ENCODE measurements at places on chromosomes 6 and 20.

GRCh38 chr6:35093783-35094182 lies 47.4 kb downstream of the TCP11 start:
- H3K4me1 ChIP-seq: no peaks in the 10 kb centered on the region
- peaks cover 4% of the 10 kb centered on the region for H3K36me3 ChIP-seq
- no peak overlapping the region for H3K4me3 ChIP-seq
- no peak for DNase-seq

GRCh38 chr20:62336775-62337557 lies 30.1 kb downstream of the LAMA5 start:
- H3K36me3 ChIP-seq: no peaks in the 10 kb centered on the region
- H3K27ac ChIP-seq: no peak overlapping the region
- H3K4me3 ChIP-seq: no peak overlapping the region
- no peaks in the 10 kb centered on the region for H3K27me3 ChIP-seq
- no peak for DNase-seq

GRCh38 chr20:18191306-18191705 lies 53.6 kb downstream of the KAT14 start:
- no peak for DNase-seq
- H3K36me3 ChIP-seq: peaks cover 27% of the 10 kb centered on the region
- no peaks in the 10 kb centered on the region for H3K4me1 ChIP-seq
- H3K4me3 ChIP-seq: no peak overlapping the region
- no peaks in the 10 kb centered on the region for H3K27me3 ChIP-seq

- no peaks in the 10 kb centered on the region for H3K36me3 ChIP-seq
- H3K27me3 ChIP-seq: no peaks in the 10 kb centered on the region
- H3K27ac ChIP-seq: no peak overlapping the region
- DNase-seq: no peak
These were observed 44.0 kb downstream of the B4GALT5 start for GRCh38 chr20:49669601-49670189.

- H3K27me3 ChIP-seq: no peaks in the 10 kb centered on the region
- peak; percentile 81 for DNase-seq
- H3K36me3 ChIP-seq: peaks cover 3% of the 10 kb centered on the region
- peaks cover 17% of the 10 kb centered on the region for H3K4me1 ChIP-seq
These were observed at the start of gene PTPRK for GRCh38 chr6:128520436-128521281. PTPRK (minus strand) TSS chr6:128520599; CDS start chr6:128520358, 241 bp downstream.

- no peaks in the 10 kb centered on the region for H3K4me1 ChIP-seq
- no peaks in the 10 kb centered on the region for H3K27me3 ChIP-seq
- no peak overlapping the region for H3K4me3 ChIP-seq
- peaks cover 9% of the 10 kb centered on the region for H3K36me3 ChIP-seq
These were observed 50.5 kb downstream of the SCAND1 start for GRCh38 chr20:35903843-35904242.

DNA sequence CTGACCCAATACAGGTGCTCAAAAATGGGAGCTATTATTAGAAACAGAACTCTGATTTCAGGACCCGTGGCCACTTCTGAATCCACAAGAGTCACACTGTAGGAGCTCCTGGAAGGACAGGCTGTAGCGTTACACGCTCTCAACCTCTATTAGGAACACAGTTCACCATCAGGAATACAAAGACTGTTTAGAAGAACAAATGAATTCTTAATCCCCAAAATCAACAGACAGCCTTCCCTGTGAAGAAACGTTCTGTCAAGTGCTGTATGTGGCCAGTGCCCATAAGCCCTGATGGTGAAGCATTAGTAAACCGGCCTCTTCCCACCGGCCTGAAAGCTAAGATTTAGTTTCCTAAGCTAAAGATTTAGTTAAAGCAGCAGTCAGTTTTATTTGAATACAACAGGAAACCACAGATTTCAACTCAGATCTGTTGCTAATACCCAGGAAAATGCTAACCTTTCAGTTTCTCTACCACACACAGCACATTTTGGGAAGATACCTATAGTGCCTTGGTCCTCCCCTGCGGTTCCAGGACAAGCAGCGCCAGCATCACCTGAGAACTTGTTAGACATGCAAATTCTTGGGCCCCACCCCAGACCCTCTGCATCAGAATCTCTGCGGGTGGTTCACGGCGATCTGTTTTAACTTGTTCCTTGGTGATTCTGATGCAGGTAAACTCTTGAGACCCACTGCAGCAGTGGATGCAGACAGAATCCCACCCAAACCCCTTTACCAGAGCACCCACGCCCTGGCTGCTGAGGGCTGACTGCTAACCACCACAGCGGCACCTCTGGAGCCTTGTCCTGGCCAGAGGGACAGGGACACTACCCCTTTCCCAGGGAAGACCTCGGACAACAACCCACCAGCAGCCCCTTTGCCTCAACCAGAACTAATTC lies 33.4 kb downstream of the MTRES1 start:
- peak; percentile 5 for DNase-seq
- no peaks in the 10 kb centered on the region for H3K27me3 ChIP-seq
- peak overlapping the region; percentile 14 for H3K4me3 ChIP-seq
- peaks cover 4% of the 10 kb centered on the region for H3K4me1 ChIP-seq
- H3K36me3 ChIP-seq: no peaks in the 10 kb centered on the region

GRCh38 chr6:90101403-90101802 lies 195.2 kb downstream of the BACH2 start:
- no peaks in the 10 kb centered on the region for H3K27me3 ChIP-seq
- H3K4me1 ChIP-seq: peaks cover 7% of the 10 kb centered on the region
- no peaks in the 10 kb centered on the region for H3K36me3 ChIP-seq

DNA sequence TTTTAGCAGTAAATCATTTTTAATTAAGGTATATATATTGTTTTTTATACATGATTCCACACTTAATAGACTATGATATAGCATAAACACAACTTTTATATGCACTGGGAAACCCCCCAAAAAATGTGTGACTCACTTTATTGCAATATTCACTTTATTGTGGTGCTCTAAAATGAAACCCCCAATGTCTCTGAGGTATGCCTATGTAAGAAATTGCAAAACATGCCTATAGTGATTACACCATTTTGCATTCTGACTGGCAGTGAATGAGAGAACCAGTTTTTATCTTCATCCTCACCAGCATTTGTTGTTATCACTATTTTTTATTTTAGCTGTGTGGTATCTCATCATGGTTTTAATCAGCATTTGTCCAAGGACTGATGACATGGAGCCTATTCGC lies 8.5 kb upstream of the CST11 start:
- no peak overlapping the region for H3K27ac ChIP-seq
- H3K4me3 ChIP-seq: no peak overlapping the region

DNA sequence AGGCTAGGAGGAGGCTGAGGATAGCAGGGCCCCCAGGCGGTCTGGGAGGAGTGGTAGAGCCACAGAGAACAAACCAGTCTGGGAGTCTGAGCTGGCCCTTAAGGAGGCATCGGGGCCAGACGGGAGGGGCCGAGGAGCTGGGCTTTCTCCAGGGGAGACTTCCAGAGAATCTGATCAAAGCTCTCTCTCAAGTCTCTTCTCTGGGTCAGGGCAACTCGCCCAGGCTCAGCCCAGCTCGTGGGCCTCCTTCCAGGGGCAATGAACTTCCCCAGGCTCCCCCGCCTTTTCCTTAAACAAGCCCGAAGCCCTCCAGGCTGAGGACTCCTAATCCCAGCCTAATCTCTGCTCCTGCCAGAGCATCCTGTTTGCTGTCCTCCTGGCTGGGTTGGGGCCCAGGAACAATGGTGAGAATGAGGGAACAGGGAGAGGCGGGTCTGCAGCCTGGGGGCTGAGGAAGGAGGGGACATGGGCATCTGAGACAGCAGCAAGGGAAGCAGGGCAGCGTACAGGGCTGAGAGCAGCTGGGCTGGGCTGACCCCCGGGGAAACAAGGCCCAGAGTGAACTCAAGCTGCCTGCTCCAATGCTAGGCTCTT lies 173.6 kb downstream of the ANKRD60 start:
- no peaks in the 10 kb centered on the region for H3K36me3 ChIP-seq
- H3K4me3 ChIP-seq: no peak overlapping the region
- H3K4me1 ChIP-seq: no peaks in the 10 kb centered on the region
- DNase-seq: no peak
- H3K27ac ChIP-seq: no peak overlapping the region

DNA sequence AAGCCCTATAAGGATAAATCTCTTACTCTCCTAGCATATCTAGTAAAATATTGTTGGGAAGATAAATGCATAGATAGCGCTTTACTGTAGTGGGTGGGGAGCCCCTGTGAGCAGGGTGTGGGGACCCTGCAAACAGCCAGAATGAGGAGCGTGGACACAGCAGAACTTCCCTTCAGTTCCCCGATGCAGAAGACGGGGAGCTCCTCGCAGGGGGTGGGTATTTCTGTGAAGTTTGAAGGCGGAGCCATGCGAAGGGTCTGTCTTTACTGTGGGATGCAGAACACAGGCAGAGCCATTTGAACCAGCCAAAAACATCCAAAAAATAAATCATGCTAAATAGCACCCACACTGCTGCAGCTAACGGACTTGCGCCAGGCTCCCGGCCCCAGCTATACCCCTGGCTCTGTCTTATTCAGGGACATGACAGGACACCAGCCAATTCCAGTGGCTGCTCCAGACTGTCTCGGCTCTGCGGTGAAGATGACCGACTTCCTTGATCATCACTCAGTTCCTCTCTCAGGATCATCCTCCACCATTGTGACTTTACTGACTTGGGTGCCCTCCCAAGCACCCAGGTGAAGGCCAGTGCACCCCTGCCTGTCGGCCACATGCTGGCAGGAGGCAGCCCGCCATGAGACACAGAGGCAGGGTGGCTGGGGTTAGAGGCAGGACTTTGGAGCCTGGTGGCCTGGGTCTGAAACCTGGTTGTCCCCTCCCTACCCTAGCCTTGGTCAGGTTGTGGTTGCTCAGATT lies 134.5 kb downstream of the SMOC2 start:
- H3K27me3 ChIP-seq: no peaks in the 10 kb centered on the region
- no peaks in the 10 kb centered on the region for H3K36me3 ChIP-seq
- no peak overlapping the region for H3K27ac ChIP-seq
- no peak overlapping the region for H3K4me3 ChIP-seq
- DNase-seq: no peak
- no peaks in the 10 kb centered on the region for H3K4me1 ChIP-seq

GRCh38 chr6:3423439-3424184 lies 33.2 kb downstream of the SLC22A23 start:
- H3K27ac ChIP-seq: no peak overlapping the region
- no peak for DNase-seq
- H3K36me3 ChIP-seq: no peaks in the 10 kb centered on the region
- no peak overlapping the region for H3K4me3 ChIP-seq
- no peaks in the 10 kb centered on the region for H3K27me3 ChIP-seq

DNA sequence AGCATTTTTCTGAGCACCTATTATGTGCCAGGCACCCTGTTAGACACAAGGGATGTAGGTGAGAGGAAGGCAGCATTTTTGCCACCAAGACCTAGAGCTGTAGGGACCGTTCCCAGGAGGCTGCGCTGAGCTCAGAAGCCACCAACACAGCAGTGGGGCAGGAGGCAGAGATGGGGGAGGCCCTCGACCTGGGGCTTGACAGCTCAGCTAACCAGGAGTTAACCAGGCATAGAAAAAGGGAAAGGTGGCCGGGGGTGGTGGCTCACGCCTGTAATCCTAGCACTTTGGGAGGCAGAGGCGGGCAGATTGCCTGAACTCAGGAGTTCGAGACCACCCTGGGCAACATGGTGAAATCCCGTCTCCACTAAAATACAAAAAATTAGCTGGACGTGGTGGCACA lies 29.5 kb downstream of the KIF25 start:
- no peak overlapping the region for H3K27ac ChIP-seq
- no peaks in the 10 kb centered on the region for H3K4me1 ChIP-seq
- H3K27me3 ChIP-seq: no peaks in the 10 kb centered on the region
- H3K36me3 ChIP-seq: no peaks in the 10 kb centered on the region

- H3K27ac ChIP-seq: no peak overlapping the region
- no peaks in the 10 kb centered on the region for H3K36me3 ChIP-seq
- H3K4me3 ChIP-seq: no peak overlapping the region
These were observed 97.5 kb downstream of the DOK5 start for GRCh38 chr20:54572665-54573435.

DNA sequence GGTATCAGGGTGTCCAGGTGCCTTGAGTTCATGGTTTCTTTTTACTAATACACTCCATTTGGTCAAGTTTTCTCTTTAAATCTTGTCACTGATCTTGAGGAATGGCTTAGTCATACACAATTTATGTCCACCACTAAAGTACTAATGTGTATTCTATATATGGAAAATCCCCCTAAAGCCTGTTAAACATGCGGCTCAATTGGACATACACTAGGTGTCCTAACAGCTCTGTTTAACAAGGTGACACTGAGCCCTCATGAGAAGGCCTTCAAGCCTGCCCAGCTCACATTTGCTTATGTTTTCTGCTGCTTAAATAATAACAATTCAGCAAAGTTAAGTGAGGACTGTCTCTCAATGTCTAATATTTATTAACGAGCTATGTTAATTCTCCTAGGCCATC lies 31.5 kb downstream of the PDE7B start:
- H3K4me1 ChIP-seq: peaks cover 16% of the 10 kb centered on the region
- H3K4me3 ChIP-seq: no peak overlapping the region
- no peak for DNase-seq
- H3K27me3 ChIP-seq: no peaks in the 10 kb centered on the region

GRCh38 chr6:44489910-44490604 lies 102.6 kb downstream of the CDC5L start:
- DNase-seq: no peak
- H3K27me3 ChIP-seq: no peaks in the 10 kb centered on the region
- no peaks in the 10 kb centered on the region for H3K4me1 ChIP-seq
- H3K4me3 ChIP-seq: no peak overlapping the region
- no peak overlapping the region for H3K27ac ChIP-seq

- DNase-seq: no peak
- no peaks in the 10 kb centered on the region for H3K36me3 ChIP-seq
- H3K27me3 ChIP-seq: no peaks in the 10 kb centered on the region
- H3K4me3 ChIP-seq: no peak overlapping the region
- H3K4me1 ChIP-seq: no peaks in the 10 kb centered on the region
These were observed 265.0 kb upstream of the GJE1 start for GRCh38 chr6:141867767-141868166.

DNA sequence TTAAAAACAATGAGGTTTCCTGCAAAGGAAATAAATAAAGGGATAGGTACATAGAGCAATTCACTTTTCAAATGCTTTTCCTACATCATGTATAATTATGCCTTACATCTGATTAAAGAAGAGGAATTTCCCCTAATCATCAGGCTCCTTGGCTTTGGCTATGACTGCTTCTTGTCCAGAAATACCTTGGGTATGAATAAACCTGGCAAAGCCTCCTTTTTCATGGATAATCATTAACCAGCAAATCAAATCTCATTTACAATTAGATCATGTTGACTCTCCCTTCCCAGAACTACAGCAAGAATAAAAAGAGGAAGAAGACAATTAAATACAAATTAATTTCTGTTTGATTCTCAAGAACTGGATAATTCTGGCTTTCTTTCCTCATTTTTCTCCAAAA lies 58.0 kb upstream of the CD2AP start:
- H3K36me3 ChIP-seq: no peaks in the 10 kb centered on the region
- DNase-seq: no peak
- H3K27ac ChIP-seq: no peak overlapping the region
- no peak overlapping the region for H3K4me3 ChIP-seq
- peaks cover 3% of the 10 kb centered on the region for H3K4me1 ChIP-seq
- H3K27me3 ChIP-seq: no peaks in the 10 kb centered on the region

GRCh38 chr6:6409397-6410030 lies 89.1 kb upstream of the F13A1 start:
- H3K27ac ChIP-seq: no peak overlapping the region
- no peaks in the 10 kb centered on the region for H3K27me3 ChIP-seq
- no peaks in the 10 kb centered on the region for H3K36me3 ChIP-seq
- no peaks in the 10 kb centered on the region for H3K4me1 ChIP-seq
- no peak overlapping the region for H3K4me3 ChIP-seq
- no peak for DNase-seq

All from naive thymus-derived CD4-positive, alpha-beta T cell (primary cell).